ENCODE measurements at places on chromosomes 4 and X. TPM values are rescaled to one million over a fixed set of nuclear protein-coding genes. Genes with fewer than 3 reads are reported as not detected.

DNA sequence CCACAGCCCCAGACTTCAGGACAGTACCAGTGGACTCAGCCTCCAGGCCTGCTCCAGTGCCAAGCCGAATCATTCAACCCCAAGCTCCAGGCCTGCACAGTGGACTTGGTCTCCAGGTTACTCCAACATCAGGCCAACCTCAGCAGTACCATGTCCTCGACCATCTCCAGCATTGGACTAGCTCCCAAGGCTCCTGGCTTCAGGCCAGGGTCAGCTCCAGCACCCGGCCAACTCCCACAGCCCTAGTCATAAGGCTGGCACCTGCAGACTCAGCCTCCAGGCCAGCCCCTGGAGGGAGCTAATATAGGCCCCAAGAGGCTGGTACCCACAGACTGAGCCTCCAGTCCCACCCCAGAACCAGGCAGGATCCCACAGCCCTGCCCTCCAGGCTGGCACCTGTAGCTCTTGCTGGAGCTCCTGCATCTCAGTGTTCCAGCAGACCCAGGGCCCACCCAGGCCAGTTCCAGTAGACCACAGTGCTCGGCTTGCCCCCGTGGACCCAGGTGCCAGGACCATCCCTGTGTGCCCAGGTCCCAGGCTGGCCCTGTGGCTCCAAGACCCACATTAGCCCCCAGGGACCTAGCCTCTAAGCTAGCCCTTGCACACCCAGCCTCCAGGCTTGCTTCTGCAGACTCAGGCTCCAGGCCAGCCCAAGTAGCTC, 25.6 kb downstream of the ZMAT1 start:
- DNase-seq, result no peak

DNA sequence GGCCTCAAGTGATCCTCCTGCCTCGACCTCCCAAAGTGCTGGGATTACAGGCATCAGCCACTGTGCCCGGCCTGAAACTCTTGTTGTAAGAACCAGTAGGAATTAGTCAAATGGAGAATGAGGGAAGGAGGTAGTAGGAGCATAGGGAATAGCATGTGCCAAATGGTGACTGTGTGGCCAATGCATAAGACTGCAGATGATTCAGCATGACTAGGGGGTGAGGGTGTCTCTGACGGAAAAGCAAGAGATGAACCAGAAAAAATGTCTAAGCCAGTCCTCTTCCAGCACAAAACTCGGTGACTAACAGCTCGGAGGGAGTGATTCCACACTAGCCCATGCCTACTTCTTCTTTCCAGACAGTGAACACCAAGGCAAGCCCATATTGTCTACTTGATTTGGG, 58.2 kb upstream of the DUSP21 start:
- no peak for DNase-seq

GRCh38 chrX:17547658-17548057, 172.7 kb downstream of the NHS start:
- DNase-seq, result no peak

DNA sequence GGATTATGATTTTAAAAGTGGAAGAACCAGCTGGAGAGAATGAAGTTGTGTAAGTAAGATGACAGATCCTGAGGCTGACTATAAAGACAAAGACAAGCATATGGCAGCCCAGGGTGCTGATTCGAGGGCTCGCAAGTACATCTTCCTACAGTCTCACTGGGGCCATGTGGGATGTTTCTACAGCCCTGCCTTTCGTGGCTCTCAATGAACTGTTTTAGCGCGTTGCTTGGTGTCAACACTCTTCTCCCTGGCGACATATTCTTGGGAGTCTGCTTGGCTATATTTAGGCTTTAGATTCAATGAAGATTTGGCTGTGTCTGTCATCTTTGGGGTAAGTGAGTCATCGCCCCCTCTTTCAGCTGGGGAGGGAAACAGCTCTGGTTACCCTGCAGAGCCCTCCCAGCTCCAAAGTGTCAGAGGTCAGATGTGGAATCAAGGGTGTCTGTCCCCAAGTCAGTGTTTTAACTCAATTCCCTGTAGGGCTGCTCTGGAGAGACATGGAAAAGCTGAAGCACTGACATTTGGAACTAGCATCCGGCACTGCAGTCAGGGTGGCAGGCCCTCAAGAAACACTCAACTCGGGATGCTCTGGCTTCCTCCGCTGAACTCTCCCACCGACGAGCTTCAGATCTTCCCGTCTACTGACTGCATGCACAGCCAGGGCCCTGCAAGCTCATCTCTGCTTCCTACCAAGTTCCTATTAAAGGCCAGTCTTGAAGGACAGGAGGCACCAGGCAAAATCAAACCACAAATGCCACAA, 65.7 kb downstream of the GATB start:
- no peak for DNase-seq

DNA sequence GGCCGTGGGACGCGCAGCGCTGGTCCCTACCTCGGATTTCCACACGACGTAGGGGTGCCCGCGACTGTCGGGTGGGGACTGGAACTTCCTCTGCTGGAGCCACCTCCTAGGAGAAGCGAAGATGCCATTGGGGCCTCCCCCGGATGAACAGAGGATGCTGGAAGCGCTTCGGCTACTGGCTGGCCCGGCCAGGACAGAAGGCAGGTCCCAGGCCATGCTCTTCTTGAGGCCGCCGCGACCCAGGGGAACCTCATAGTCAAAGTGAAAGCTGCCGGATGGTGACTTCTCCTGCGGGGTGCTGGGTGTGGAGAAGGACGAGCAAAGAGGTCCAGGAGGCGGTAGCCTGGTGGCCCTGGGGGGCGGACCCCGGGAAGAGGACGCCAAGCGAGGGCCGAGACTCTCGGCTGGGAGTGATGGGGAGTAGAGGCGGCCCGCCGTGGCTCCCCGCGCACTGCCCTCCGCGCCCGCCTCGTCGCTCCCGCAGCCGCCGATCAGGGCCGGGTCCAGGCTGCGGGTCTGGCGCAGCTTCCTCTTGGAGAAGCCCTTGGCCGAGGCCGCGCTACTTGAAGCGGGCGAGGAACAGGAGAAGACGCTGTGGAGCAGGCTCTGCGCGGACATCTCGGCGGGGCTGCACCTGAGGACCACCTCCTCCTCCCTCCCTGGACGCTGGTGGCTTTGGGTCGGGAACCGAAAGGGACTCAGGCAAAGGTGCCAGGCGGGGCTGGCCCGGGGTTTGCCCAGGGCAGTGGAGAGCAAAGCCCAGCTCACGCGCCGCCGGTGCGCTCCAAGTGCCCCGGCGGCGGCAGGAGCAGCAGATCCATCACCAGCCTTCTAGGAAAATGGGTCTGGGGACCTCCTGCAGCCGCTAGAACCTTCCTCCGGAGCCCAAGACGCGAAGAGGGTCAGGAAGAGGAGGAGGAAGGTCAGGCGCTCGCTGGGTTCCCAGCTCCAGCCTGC, 1.2 kb downstream of the ARHGAP6 start:
- DNase-seq, result peak; percentile 0

DNA sequence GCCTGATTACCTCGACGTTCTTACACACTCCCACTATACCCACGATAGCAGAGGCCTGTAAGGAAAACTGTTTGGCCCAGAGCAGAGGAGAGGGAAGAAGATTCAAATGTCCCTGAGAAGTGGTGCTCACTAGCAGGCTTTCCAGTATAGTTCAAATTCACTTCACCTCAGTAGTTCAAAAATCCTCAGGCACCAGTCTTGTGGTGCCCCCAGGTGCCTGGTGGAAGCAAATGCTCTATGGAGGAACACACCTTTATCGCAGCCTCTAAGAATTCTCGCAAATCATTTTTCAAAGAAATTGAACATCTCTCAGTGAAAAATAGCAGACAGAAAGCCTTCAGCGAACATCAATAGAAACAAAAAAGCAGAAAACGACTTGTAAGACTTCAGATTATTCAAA, 12.2 kb upstream of the MTMR1 start:
- peak; percentile 39 for DNase-seq

- no peak for DNase-seq
Observed at GRCh38 chrX:129818123-129818522, 25.6 kb downstream of the ZDHHC9 start.

DNA sequence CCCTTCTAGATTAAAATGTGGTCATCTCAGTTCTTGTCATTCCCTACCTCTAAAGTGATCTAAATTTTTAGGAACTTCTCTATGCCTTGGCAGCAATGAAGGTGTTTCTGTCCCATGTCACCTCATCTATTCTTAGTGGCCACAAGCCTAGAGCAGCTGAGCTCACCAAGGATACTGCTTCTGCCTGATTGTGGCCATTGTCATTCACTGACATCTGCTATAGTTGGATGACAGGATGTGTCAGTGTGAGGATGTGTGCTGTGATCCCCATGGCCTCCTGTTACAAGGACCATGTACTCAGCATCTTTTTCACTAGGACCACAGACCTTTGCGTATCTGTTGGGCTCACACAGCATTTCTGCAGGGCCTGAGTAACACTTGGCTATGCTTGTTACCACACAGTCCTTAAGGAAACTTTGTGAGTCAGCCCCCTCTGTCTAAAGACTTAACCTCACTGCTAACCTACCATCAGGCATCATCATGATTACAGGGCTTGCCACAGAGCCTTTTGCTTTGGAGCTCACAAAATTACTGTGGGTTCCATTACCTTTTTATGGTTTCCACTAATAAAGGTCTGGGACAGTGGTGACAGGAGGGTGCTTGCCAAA, 421.0 kb downstream of the ADAM29 start:
- no peak for DNase-seq

- no peak for DNase-seq
Observed at GRCh38 chr4:163665521-163666331, 171.2 kb downstream of the TMA16 start.

DNA sequence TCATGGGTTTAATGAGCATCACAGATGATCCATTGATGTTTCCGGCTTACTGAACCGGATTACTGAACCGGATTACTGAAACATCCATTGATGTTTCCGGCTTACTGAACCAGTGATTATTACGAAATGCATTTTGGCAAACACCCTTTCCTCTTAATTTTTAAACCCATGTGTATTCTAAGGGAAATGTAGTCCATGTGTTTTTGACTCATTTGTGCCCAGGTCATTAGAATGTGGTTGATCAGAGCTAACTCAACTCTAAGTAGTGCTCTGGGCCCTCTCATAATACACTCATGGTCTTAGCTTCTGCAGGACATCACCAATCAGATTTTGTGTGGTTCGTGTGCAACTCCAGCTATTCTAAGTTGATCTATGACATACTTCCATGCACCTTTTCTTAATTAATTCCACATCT, 141.6 kb downstream of the SPATA18 start:
- DNase-seq, result peak; percentile 2

- no peak for DNase-seq
Observed at GRCh38 chr4:57039345-57039744, 60.6 kb downstream of the POLR2B start.

DNA sequence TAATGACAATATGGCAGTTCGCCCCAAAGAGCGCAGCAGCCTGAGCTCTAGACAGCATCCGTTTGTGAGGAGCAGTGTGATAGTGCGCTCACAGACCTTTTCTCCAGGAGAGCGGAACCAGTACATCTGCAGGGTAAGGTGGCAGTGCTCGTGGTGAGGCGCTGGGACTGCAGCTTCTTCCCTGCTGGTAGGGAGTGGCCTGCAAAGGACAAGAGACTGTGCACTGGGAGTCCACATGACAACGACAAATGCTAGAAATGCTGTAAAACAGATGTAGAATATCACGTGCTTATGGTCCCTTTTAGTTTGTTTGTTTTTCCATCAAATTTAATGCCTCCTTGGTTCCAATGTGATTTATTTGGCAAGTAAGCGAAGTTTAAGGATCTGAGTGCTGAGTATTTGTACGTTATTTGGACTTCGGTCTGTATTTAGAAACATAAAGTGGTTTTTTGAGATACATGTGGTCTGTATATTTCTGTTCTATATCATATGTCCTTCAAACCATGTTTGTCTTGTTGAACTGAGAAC, 35.8 kb downstream of the CLDN22 start:
- no peak for DNase-seq

- DNase-seq, result no peak
Observed at GRCh38 chrX:130176354-130176776, 4.6 kb downstream of the RAB33A start.

DNA sequence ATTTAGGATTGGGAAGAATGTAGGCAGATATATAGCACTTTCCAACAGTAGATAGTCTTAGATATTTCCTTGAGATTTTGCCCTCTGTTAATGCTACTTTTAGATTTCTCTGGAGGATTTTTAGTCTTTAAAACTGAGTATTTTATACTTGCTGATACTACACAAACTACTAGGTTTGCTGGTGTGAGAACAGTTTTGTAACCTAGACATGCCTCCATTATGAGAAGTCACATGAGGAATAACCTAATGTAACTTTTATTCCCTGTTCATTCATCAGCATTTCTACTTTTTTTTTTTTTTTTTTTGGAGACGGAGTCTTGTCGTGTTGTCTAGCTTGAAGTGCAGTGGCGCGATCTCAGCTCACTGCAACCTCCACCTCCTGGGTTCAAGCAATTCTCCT, 137.2 kb downstream of the RAPGEF2 start:
- DNase-seq, result no peak

GRCh38 chrX:39667191-39667590, 430.6 kb downstream of the BCOR start:
- DNase-seq, result no peak

Gene TSPAN7
- 9.2 TPM for total RNA-seq

Gene IL13RA2
- 1.0 TPM for total RNA-seq

Gene HSFX2
- 0.25 TPM for total RNA-seq

Gene RIPPLY1
- total RNA-seq, result not detected
